Stimulated activated CD8-positive, alpha-beta memory T cell treated with anti-CD3 and anti-CD28 coated beads, Interleukin-12 subunit alpha, Interleukin-12 subunit beta, amount 100 ng/mL, for 1 hour (primary cell): ENCODE measurements at places on chromosomes 12 and 14.

GRCh38 chr12:14976658-14977057 is 3.8 kb downstream of the PDE6H start:
- DNase-seq, result no peak

- no peak for DNase-seq
Observed at GRCh38 chr14:29216268-29217232, 450.0 kb downstream of the FOXG1 start.

DNA sequence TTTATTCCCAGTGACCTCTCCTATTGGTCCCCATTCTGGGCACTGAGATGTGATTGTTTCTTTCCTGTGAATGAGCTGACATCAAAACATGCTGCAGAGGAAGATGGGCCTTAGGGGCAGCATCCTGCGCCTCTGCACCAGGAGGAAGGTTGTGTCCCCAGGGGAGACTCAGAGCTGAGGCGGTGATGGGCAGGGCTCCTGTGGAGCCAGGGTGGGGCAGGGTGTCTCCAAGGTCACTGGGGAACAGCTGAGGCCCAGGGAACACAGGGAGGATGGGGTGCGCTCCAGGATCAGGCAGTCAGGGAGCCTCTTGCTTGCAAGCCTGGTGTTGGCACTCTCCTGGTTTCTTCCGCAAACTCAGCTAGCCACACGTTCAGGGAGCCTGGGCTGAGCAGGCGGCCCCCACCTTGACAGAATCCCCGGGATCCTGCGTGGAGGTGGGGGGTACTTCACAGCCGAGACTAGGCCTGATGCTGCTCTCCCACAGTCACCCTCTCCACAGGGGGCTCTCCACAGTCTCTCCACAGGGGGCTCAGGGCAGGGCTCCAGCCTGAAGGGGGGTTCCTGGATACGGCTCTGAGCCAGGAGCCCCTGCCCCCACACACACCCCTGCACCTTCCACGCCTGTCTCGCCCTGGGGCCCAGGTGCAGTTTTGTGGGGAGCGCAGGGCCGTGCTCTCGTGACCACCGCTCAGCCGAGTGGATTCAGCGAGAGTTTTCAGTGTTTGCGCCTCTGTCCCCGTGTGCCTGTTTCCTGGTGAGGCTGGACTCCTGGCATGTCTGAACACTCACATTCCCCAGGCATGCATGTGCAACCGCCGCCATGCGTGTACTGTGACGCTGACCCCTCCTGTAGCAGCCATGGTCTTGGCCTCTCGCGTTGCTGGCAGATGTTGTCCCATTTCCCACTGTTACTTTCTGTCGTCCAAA is 264.7 kb downstream of the SEC23A start:
- DNase-seq, result no peak

DNA sequence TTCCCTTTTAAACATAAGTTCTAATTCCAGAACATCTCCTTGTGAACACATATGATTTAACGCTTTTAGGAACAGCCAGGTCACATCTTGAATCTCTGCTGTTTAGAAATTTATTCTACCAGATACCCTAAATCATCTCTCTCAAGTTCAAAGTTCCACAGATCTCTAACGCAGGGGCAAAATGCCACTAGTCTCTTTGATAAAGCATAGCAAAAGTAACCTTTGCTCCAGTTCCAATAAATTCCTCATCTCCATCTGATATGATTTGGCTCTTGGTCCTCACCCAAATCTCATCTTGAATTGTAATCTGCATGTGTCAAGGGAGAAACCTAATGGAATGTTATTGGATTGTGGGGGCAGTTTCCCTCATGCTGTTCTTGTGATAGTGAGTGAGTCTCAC is 96.3 kb upstream of the PLEKHA5 start:
- no peak for DNase-seq

GRCh38 chr12:48978291-48978740 is at the start of gene WNT1:
Gene WNT1, plus strand, starts transcription at chr12:48978322. Its CDS starts 329 bp downstream, at chr12:48978651.
- no peak for DNase-seq

DNA sequence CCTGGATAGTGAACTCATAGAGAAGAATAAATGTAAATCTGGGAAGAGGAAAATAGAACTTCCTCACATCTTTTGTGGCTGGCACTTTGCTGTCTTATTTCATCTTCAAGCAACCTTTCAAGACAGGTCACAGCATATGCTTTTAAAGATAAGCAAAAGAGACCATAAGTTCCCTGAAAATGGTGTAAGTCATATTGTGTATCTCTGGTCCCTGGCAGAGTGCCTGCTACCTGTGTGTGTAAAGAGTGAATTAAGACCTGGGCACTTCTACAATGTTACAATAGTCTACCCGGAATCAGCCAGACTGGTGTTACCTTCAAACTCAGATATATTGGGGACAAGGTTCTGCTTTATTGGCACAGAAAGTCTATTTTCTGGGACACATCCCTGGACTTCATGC is 168.8 kb downstream of the SLC2A13 start:
- DNase-seq, result no peak

- DNase-seq, result no peak
Observed at GRCh38 chr12:118544569-118544968, 168.2 kb downstream of the SUDS3 start.

- no peak for DNase-seq
Observed at GRCh38 chr12:76081909-76082308, 2.6 kb downstream of the NAP1L1 start.

- no peak for DNase-seq
Observed at GRCh38 chr12:110943373-110943772, 23.0 kb upstream of the MYL2 start.

DNA sequence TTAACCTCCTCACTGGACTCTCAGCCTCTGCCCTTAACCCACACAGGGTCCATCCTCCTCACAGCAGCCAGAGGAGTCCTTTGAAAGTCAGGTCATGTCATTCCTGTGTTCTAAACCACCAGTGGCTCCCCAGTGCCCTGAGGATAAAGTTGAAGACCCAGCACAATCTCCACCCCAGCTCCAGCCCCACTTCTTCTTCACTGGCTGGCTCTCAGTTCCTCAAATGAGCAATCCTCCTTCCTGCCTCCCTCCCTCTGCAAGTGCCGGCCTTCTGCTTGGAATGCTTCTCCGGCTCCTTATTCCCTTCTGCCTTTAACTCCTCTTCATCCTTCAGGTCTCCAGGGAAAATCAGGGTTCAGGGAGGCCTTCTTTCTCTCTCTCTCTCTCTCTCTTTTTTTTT is 32.0 kb upstream of the SPPL3 start:
- DNase-seq, result no peak
